ENCODE measurements at places on chromosomes 11 and 22.
A peak's percentile ranks its signal among the peaks of the same experiment; 100 is the strongest.

GRCh38 chr22:38177926-38178604, 3.6 kb downstream of the PLA2G6 start:
- DNase-seq = no peak

- no peak for DNase-seq
Measured at GRCh38 chr22:20196094-20196842, 45.4 kb upstream of the CCDC188 start.

DNA sequence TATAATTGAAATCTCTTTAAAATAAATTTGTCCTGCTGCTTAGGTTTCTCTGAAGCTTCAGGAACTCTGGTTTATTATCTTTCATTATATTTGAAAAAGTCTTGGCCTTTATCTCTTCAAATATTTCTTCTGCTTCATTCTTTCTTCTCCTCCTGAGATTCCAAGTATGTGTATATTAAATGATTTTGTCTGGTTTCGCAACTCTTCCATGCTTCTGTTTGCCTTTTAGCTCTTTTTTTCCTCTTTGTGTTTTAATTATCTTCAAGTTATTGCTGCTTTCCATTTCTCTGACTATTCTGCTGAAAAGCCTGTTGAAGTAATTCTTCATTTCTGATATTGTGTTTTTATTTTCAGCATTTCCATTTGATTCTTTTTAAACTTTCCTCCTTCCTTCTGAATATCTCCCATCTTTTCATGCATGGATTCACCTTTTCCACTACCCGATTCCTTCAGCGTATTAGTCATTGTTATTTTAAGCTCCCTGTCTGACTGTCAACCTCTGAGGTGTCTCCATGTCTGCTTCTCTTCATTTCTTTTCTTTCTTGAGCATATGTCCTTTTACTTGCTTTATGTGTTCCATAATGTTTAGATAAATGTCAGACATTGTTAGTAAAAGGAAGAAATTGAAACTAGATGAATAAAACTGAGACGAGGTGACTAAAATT, 46.6 kb upstream of the CTSC start:
- DNase-seq = no peak

DNA sequence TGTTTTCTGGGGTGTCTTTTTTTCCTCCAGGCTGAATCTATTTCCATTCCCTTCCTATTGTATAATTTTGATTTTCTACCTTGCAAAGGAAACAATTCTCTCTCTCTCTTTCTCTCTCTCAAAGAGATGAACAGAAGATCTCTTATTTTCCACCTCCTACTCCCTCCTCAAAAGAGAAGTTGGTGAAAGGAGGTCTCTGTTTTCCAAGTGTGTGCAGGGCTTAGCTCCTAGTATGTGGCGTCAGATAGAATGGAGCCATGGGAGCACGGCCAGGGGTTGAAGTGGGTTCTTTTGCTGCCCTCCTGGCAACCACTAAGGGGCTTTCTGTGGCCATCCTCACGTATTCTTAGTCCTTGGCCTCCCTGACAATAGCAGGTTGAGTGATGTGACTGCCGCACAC, 480 bp downstream of the TRIM34 start:
- no peak for DNase-seq

- DNase-seq = no peak
Measured at GRCh38 chr11:57335023-57335342, 709 bp downstream of the SSRP1 start.

DNA sequence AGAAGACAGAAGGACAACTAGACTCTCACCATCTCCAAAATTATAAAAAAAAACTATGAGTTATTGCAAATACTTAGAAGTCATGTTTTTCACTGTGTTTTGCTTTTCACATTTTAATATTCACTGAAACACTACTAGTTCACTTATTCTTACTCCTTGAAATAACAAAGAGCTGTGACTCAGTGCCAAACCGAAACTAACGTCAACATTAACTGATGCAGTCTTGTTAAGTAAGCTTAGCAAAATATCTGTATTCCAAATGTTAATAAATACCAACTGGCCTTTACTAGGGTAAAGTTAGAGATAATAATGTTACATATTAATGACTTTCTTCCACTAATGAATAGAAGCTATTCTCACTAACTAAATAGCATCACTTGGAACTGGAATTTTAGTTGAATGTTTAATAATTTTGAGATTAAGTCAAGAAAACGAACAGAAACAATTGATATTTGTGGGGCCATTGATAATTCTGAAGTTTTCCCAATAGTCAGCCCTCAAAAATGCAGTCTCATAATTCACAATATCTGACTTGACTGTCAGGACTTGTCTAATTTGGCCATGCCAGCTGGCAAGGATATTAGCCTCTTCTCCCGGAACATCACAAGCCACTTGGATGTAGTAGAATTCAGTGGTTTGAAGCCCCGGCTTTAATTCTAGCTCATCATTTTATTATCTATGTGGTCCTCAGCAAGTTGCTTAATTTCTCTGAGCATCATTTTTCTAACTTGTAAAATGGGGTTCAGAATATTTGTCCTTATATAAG, 230.1 kb upstream of the DDI1 start:
- DNase-seq = no peak

DNA sequence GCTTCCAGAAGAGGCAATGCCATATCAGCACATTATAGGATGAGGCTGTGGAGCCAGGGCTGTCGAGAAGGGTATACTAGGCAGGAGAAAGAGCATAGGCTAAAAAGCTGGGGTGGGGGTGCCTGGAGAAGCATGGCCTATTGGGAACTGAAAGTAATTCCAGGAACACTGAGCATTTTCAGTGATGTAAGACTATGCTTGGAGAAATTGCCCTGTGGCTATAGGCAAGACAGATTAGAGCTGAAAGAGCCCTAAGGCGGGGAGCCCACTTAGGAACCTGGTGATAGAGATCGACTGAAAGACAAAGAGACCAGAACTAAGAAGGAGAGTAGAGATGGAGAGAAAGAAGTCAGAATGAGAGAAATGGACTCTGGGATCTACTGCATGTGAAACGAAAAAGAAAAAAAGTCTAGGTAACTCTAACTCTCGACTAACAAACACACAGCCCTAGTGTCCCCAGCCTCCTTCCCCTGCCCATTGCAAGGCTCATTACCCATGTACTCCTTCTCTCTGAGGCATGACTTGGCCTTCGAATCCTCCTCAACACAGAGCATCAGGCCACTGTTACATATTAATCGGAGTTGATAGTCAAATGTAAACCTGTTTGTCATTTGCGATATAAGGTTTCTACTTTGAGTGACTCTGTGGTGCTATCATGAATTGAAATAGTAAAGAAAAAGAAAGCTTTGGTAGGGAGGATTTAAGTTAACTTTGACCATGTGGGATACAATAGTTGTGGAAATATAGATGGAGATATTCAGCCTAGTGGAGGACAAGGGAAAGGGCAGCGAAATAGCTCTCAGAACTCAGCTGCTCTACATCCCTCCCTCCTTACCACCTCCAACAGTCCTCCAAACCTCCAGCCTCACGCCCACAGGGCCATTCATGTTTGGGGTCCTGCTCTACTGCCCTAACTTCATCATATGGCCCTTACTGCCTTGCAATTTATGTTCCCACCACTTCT, 52.3 kb upstream of the BMAL1 start:
- no peak for DNase-seq

DNA sequence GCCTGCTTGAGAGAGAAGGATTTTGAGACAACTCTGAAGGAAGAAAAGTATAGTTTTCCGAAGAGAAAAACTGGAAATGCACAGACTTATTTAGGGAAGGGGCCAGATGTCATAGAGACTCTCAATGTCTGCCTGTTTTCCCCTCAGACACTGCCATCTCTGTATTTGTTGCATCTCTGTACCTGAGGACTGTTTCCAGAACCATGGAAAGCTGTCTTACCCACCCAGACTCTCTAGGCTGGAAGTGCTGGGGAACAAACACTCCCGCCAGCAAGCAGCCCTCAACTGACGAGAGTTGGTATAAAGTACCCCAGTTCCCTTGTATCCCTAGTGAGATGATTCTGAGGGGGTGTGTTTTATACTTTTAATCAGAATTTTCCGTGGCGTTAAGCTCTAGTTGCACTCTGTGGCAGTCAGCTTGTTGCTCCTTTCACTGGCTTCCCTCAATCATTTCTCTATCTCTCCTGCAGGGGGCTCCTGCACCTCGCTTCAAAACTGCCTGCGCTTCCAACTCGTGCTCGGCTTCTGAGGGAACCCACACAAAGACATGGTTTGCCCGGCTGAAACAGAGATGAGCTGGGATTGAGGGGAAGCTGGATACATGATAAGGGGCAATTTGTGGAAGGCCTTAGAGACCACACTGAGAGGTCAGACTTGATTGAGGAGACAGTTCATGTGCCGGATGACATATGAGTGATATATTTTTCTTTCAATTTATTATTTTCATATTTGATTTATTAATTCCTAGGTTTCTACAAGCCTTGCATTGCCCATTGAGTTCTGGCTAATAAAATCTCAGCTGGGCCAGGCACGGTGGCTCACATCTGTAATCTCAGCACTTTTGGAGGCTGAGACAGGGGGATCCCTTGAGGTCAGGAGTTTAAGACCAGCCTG, 36.9 kb upstream of the CLPB start:
- peak; percentile 66 for DNase-seq

DNA sequence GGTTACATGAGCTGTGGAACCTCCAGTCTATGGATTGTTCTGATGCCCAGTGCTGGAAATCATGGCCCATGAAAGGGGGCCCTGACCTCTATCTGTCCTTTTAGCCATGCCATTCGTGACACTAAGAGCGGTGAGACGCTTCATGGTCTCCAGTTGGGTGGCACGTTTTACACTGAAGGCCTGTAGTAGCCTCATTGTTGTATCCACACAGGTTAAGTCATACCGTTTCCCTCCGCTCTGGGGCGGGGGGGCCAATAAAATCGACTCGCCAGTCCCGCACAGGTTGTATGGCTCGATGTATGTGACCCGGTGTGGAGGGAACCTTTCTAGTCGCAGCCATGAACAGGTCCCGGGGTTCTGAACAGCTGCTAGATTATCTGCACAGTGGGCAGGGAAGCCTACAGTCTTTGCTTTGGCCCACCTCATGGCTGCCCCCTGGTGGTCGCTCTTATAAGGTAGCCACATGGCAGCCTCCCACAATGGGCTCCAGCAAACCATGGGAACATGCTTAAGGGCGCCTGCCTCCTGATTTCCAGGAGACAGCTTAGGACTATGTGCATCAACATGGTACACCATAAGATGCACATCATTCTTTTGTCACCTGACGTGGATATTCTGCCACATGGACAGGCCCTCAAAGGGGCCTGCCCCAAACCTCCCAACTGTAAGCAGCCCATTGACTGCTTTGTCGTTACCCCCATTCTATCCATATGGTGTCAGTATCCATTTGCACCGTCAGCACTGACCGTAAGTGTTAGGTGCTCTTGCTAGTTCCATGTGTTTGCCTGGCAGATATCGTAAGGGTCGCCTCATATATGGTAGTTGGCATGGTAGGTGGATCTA, 19.7 kb upstream of the APOL3 start:
- peak; percentile 64 for DNase-seq

DNA sequence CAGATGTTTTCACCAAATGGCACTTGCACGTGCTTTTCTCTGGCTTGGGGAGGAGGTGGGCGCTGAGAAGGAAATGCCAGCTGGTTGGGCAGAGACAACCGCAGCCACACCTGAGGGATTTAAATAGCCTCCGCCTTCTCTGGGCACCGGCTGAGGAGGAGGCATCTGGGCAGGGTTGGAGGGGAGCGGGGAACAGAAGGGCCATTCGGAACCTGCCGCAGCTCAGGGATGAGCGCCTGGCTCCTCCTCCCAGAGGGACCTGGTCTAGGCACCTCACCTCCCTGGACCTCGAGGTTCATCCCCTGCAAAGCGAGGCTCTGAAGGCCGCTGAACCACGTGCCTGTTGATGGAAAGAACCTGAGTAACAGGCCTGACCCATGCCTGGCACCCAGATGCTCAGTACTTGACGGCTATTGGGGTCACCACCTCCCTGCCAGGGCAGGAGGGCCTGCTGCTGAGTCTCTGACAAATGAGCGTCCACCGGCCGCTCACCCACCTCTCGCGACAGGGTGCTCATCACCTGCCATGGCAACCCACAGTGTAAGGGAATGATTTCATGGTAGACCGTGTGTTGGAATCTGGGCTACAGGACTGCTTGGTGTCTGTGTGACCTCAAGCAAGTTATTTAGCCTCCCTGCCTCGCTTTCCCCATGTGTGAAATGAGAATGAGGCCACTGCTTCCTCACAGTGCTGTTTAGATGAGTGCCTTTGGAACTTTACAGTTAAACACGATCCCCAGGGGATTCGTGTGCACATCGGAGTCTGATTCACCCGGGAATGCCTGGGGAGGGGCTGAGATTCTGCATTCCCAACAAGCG, 2.0 kb upstream of the KDELR3 start:
- no peak for DNase-seq

DNA sequence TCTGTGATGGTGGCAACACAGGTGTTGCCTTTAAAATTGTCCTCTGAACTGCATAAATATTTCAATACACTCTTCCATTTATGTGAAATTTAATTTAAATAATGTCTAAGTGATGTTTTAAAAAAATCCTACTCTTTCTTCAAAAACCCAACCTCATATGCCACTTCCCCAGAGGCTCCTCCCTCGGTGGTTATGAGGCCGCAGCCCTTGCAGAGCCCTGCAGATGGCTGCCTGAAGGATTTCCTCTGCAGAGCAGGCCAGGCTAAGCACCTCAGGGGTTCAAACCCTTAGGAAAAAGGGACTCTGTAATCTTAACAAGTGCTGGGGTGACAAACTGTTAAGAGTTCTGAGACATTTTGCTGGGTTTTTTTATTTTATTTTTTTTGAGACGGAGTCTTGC, 25.2 kb downstream of the MORC2 start:
- no peak for DNase-seq

DNA sequence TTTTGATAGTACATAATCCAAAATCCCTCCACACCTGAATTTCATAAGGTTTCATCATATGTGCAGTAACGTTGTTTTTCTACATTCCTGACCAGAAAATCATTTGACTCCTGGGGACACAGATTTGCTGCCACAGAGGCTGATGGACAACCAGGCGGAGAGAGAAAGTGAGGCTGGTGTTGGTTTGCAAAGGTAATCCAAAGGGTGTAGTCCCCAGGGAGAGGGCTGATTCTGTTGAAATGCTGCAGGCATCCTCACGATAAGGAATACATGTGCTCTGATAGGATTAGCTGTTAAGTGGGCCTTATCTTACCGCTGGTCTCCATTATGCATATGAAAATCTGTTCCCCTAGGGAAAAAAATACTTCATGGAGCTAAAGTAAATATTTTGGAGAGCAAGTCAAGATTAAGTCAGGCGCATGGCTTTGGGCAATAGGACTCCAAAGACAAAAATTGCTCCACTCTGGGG, 8.1 kb downstream of the APOL6 start:
- DNase-seq = no peak

- no peak for DNase-seq
Measured at GRCh38 chr22:44429941-44430587, 68.0 kb downstream of the RTL6 start.

DNA sequence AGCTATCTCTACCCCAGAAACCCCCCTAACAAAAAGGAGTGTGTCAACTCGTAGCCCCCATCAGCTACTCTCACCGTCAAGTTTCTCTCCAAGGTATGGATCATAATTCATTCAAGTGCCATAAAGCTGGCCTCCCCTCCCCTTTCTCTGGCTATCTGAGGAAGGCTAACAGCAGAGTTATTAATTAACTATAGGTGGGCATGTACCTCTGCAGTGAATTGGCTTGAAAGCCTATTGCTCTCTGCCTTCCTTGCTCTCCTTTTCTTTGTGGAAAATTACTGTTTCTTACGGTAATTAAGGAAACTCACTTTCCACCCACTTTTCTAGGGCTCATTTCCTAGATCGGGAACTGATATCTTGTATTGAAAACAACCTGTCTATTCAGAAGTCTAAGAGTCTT, 14.1 kb downstream of the POLA2 start:
- DNase-seq = no peak

GRCh38 chr11:120612513-120613263, 101.1 kb downstream of the GRIK4 start:
- no peak for DNase-seq

- DNase-seq = no peak
Measured at GRCh38 chr11:128988242-128988970, 45.7 kb upstream of the TP53AIP1 start.
